ENCODE measurements at places on chromosomes 7 and 10.

- no peak for DNase-seq
Measured at GRCh38 chr7:505171-505570, 14.5 kb downstream of the PDGFA start.

- DNase-seq: no peak
Measured at GRCh38 chr7:28739128-28739527, 219.0 kb downstream of the TRIL start.

DNA sequence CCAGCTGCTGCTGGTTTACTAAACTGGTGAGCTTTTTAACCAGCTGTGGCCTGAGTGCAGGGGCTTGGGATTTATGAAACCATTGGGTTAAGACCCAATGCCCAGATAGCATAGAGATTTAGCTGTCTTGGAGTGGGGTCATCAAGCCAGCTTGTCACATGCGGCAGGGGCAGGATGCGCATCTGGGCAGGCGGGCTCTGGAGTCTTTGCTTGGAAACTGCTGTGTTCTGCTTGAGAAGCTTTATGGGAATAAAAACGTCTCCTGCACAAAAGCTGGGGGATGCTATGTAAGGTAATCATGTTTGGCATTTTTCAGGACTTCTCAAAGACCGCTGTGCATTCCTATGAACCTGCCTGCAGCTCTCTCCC lies 136.3 kb downstream of the MAPK8 start:
- no peak for DNase-seq

DNA sequence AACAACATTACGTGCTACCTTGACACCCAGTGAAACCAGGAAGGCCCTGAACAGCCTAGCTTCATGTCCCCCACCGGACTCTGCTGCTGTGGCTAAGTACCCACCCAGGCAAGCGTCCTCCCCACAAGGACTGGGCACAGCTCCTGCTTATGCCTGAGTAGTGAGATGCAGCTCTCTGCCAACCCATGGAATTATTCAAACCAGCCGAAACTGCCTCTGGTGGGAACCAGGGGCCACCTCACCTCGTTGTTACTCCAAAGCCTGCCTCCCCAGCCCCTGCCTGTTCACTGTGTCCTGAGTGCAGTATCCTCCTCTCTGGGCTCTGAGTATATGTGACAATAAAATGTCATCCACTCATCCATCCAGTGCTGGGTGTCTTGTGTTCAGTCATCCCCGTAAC lies 52.4 kb downstream of the CAMK2B start:
- DNase-seq: no peak

DNA sequence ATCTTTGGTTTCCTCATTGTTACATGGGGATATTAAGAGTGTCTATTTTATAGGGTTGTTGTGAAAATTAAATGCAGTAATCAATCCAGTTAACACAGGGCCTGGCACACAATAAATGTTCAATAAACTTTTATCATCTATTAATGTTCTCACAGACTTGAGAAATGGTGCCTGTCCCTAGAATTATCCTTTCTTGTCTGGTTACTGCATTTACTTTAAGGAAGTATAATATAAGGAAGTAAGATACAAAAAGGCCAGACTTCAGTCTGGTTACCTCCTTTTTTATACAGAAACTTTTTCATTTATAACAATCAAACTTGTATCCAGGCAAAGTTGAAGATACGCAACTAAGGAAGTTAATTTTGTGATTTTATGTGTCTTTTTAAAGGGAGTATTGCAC lies 117.0 kb downstream of the LHFPL3 start:
- DNase-seq: no peak

All from pulmonary artery endothelial cell (primary cell).